ENCODE measurements at places on chromosomes 2 and 18.

GRCh38 chr2:100408104-100408503 is 9.4 kb downstream of the CHST10 start:
- DNase-seq = no peak

GRCh38 chr18:71597219-71597618 is 946.9 kb downstream of the CBLN2 start:
- no peak for DNase-seq

DNA sequence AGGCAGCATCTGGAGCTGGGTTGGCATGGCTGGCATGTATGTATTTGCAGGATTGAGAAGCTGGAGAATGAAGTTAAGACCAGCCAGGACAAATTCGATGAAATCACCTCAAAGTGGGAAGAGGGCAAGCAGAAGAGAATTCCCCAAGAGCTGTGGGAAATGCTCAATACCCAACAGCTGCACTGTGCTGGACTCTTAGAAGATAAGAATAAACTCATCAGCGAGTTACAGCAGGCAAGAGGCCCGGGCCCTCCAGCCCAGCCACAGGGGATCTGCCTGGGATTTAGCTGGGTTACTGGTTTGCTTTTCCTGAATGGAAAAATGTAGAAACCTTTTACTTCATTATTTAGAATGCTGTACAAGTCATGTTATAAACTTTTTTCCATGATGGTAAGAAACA is 22.5 kb downstream of the DRC1 start:
- DNase-seq = no peak

GRCh38 chr18:31098878-31099277 is 3.3 kb downstream of the DSC2 start:
- DNase-seq = no peak

GRCh38 chr2:142940606-142941223 is 63.3 kb downstream of the KYNU start:
- no peak for DNase-seq

- no peak for DNase-seq
Observed at GRCh38 chr18:63192885-63193349, 126.7 kb downstream of the BCL2 start.

GRCh38 chr18:62751341-62751821 is 36.0 kb downstream of the PHLPP1 start:
- no peak for DNase-seq

DNA sequence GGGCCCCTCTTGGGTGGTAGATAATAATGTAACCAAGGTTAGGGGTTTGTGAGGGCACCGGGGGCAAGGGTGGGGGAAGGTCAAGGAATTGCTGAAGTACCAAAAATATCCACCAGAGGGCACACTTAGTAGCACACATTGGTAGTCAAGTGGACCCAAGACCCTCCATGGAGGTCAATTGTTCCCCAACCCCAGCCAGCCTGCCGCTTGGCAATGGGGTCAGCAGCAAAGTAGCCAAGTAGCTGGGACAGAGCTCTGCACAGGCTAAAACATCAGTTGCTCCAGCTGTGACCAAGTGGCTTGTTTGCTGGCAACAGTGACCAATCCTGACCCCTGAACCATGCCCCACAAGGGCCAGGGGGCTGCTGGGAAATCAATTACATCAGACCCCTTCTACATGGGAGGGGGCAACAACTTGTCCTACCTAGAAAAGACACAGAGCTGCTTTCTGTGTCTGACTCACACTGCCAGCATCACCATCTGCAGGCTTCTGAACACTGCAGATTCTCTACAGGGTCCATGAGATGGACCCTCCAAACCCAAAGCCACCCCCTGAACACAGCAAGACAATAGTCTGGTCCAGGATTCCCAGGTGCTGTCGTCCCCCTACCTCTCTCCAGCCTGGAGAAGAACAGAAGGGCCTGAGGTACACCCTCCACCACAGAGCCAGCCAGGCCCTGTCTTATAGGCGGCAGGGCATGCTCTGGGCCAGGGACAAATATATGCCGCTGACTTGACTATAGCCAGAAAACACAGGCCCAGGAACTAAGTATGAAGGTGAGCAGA is 76.0 kb downstream of the EMX1 start:
- peak; percentile 85 for DNase-seq

- no peak for DNase-seq
Observed at GRCh38 chr2:159774370-159774990, 23.5 kb downstream of the CD302 start.

- DNase-seq = no peak
Observed at GRCh38 chr2:68365087-68365486, at the start of gene PLEK. PLEK (plus strand) TSS chr2:68365282; CDS start chr2:68365352, 70 bp downstream.

DNA sequence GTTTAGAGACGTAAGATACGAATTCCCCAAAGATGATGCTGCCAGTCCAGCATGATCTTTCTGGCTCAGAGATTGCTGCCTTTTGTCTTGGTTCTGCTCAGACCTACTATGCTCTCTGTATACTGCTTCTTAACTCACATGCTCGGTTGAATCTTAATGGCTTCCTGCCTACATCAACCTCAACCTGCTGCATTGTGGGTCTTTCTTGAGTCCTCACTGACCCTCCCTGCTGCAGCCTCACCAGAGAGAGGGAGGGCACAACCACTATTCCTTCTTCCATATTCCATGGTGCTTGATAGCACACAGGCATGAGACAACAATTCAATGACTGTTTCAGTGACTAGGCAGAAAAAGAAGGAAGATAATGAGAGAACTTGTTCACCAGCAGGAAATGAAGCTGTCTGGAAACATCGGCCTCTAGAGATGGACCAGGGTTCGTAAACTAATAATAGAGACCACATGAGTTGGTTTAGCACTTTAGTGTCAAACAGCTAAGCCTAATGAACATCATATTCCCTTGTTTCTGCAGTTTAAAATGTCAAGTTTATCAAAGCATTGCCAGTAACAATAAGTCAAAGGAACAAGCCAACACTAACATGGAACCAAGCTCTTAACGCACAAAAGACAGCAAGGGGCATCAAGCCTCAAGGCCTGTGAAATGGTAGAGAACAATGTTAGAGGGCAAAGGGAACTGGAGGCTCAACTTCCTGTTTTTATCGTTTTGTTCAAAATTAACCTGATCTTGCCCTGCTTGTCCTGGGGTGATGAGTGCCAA is 333.9 kb downstream of the PDE11A start:
- DNase-seq = no peak

DNA sequence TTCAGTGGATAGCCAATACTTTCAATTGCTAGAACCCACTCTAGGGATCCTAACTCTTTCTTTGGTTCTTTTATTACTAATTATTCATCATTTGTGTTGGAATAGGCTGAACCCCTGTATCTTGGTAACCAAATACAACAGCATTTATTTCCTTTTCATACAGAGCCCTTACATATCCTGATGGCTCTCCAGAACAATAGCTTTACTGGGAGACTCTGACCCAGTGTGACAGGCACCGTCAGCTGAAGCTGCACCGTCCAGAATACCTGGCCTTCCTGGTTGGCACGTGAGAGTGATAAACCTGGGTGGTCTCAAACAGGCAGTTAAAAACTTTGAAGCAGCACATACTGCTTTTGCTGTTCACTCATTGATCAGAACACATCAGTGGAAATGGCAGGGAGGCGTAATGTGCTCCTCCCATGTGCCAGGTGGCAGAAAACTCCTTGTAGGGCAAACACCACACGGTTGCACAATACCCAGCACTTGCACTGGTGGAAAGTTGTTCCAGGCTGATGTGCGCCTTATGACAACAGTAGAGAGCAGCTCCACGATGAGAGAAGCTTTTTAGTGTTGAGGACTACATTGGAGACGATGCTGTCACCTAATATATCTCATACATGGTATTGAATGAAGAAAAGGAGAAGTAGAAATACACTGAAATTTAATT is 456.2 kb downstream of the PARD3B start:
- DNase-seq = no peak

Data from SK-N-SH (cell line).